ENCODE measurements at places on chromosomes 6 and 20.

GRCh38 chr20:6489361-6490171 is 277.9 kb upstream of the BMP2 start:
- no peak for DNase-seq

- no peak for DNase-seq
Observed at GRCh38 chr20:41001497-41001896, 27.1 kb upstream of the TOP1 start.

GRCh38 chr6:137982418-137983189 is 115.5 kb downstream of the TNFAIP3 start:
- no peak for DNase-seq

DNA sequence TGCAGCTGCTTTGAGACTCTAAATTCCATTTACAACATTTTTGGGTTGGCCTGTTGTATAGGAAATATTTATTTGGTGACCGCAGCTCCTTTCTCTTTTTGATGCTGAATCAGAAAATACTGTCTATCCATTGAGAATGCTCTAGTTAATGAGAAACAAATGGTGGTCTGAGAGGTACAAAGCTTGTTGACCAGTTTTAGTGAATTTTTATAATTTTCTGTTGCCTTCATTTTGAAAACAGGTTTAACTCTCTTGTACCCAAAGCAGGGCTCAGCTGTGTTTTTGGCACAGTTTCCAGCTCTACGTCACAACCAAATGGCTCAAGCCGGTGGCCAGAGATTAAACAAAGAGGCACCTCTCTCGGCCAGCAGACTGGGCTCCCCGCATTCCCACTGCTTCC is 113.2 kb downstream of the FNDC1 start:
- no peak for DNase-seq

DNA sequence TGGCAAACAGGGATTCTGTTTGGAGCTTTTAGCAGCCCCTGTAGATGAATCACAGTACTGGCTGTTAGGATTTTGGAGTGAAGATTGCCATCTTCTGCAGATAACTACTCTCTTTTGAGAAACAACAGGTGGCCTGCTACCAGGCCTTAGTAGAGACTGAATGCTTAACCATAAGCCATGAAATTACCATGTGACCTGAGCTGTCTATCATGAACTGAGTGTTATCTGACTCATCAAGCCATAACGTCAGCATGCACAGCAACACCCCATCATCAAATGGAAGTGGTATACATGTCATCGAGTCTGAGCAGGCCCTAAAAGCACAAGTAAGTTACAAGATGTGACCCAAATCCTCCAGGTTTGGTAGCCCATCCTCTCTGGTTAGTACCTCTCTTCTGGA is 132.6 kb downstream of the GPR63 start:
- no peak for DNase-seq

DNA sequence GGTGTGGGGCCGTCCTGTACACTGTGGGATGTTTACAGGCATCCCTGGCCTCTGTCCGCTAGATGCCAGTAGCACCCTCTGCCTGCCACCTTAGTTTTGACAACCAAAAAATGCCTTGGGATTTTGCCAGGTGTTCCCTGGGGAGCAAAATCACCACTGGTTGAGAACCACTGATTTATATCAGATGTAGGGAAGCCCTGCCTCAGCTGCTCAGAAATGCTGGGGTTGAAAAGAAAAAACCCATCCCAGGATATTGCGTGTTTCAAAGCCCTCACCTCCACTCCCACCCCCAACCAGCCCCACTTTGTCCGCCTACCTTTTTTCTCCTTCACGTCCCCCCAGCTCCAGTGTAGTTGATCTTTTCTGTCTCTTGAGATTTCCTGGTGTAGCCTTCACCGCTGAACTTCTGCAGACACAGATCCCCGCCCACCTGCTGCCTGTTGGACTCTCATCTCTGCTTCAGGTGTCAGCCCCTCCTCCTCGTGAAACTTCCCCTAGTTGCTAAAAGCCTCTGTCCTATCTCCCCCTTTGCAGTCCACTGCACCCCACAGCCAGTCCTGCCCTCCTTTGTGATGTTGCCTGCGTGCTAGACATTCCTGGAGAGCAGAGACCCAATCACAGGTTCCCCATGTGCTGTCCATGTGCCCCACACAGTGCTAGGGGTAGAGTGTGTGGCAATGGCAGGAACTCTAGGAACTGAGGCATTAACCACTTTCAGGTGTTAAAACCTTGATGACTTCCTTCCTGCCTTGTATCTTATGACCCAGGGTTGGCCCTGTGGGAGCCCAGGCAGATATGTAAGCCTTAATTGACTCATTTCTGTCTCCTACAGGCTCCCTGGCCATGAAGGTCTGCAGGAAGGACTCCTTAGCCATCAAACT is 98.9 kb downstream of the TBC1D7 start:
- no peak for DNase-seq
